ENCODE measurements at places on chromosomes 5 and 9.

DNA sequence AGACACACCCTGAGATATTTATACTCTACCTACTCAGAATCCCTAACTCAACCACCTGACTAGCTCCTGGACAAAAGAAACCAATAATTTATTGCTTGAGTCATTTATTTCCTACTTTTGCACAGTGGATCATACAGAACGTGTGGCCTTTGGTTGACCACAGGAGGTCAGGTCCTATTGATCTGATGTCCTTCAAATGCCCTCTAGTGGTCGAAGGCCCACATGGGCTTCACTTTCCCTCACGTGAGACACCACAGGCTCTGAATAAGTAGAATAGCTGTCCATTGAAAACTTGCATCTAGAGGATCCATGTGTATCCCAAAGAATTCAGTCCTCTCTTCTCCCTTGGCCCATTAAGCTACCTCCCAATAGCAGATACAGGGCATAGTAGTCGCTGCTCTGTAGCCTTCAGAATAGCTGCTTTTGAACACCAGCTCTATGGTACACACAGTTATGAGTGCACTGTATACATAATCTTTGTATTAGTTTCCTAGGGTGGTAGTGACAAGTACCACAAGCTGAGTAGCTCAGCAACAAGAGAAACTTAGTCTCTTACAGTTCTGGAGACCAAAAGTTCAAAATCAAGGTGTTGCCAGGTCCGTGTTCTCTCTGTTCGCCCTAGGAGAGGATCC, 177.6 kb upstream of the SMARCA2 start:
- DNase-seq, result no peak

DNA sequence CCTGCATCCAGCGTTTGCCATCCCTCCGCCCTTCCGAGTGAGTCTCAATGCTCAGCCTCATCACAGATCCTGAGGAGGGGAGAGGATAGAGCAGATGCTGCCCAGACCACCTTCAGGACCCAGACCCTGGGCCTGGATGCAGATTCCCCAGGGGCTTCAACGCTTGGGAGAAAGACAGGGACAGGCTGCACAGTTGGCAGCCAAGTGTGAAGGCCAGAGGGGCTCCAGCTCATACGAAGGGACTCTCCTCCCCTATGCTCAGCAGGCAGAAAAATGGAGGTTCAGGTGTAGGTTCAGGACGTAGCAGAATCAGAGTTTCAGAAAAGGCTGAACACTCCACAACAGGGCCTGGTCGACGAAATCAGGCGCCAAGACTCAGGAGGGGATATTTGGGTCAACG, 378.5 kb upstream of the IRX1 start:
- DNase-seq, result no peak

DNA sequence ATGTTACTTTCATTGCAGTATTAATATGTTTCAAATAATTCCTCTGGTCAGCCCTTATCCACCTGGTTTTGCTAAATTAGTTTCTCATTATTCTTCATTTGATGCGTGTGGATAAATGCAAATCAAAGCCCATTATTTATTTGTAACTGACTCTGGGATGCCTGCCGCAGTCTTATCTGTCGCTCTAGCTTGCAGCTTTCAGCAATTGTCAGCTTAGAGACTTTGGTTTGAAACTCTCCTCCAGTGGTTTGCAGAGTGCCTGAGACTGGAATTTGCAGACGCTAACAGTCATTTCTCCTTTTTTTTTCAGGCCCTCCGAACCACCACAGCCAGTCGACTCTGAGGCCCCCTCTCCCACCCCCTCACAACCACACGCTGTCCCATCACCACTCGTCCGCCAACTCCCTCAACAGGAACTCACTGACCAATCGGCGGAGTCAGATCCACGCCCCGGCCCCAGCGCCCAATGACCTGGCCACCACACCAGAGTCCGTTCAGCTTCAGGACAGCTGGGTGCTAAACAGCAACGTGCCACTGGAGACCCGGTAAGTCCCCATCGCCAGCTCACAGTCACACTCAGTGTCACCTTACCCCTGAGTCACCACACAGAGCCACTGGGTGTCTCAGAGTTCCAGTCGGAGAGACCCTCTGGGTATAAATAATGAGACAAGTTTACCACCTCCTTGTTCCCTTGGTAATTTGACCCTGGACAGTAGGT, 339.0 kb upstream of the WWC1 start:
- DNase-seq, result no peak

DNA sequence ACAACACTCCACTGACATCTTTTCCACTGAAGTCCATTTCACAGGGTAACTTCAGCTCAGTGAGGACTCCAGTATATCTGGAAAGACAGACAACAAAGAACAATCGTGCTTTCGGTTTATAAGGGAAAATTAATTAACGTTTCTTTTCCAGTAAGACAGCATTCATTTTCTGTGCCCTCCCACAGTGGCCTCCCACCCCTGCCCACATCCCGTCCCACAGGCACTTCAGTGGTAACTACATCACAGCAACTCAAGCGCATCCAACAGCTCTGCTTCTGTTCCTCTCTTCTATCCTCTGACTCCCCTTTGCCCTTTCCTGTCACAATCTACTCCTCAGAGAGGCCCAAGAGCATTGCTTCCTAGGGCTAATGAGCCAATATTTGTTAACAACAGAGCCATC, 40.3 kb downstream of the GLDC start:
- DNase-seq, result no peak

DNA sequence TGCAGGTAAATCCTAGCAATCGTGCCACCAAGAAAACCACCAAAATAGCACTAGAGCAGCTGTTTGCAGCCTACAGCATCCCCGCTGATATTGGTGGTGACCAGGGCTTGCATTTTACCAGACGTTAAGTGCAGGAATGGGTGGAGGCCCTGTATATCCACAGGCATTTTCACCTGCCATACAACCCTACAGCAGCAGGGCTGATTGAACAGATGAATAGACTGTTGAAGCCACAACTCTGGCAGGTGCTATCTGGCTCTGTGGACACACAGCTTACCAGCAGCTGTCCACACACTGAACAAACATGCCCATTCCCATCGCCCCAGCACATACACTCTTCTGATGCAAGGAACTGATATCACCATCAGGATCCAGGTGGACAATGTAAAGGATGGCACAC, 154.5 kb upstream of the APC start:
- DNase-seq, result no peak

DNA sequence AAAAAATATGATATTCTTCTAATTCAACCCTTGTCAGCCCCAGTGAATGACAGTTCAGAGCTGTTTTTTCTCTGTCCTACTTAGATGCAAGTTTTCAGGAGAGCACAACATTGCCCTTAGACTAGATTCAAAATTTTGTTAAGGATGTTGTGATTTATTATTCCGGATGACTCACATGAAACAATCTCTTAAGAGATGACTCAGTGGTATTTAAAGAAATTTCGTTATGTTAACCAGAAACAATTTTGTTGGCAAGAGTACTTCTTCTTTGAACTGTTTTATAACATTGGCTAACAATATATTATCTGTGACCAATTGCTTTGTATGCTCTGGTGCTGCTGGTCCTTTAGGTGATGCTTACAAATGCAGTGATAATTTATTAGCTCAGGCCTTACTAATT, 132.0 kb downstream of the IZUMO3 start:
- no peak for DNase-seq

DNA sequence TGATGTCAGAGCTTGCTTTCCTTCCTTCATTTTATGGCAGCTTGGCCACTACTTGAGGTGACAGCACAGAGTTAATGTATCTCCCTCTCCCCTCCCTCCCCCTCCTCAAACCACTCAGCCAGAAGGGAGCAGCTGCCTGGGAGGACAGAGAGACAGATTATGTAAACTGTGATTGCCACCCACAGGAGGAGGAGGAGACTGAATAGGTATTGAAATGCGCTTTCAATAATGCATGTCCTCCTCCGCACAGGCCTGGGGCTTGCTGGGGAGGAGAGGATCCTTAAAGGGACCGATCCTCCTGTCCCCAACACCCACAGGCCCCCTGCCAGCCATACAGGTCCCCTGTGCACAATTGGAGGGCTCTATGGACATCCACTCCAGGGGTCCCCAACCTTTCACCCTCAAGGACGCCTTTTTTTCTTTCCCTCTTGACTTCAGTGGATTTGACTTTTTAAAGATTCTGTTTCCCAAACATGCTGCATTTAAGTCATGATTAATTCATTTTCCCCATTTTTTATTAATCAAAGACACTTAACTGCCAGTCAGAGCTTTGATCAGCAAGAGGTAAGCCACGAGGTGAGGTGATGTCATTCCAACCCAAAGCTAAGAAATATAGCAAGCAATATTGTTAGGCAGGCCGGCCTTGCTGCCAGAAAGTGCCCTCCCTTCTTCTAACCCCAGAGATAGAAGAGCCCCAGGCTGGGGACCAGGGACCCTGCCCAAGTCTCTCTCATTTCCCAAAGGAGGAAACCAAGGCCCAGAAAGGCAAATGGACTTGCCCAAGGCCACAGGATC, 47.5 kb upstream of the CPLX2 start:
- no peak for DNase-seq

GRCh38 chr5:98443881-98444280, 329.6 kb upstream of the RGMB start:
- no peak for DNase-seq

- DNase-seq, result no peak
These were observed 63.5 kb downstream of the ZNF474 start for GRCh38 chr5:122192497-122193496.
